Activated naive CD4-positive, alpha-beta T cell treated with Interleukin-2 at 50 U/mL for 16 hours (primary cell): ENCODE measurements at places on chromosomes 7 and 10.

DNA sequence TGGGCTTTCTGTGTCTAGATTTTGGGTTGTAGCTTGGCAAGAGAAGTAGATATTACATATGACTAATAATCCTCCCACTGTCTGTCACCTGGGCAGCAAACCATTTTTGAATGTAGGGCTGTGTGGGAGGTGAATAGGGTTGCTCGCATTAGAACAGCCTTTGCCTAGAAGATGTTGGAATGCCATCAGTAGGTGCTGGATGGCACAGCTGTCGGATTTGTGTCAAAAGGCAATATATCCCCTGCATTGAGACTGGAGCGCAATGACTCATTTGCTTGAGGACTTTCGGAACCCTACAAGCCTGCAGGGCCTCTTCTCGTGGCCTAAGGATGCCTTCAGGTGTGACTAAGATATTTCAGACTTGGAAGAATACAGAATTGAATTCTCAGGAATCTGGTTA is 323.8 kb downstream of the GPR158 start:
- no peak for DNase-seq

- no peak for DNase-seq
Observed at GRCh38 chr7:83467493-83467892, 181.4 kb downstream of the SEMA3E start.

DNA sequence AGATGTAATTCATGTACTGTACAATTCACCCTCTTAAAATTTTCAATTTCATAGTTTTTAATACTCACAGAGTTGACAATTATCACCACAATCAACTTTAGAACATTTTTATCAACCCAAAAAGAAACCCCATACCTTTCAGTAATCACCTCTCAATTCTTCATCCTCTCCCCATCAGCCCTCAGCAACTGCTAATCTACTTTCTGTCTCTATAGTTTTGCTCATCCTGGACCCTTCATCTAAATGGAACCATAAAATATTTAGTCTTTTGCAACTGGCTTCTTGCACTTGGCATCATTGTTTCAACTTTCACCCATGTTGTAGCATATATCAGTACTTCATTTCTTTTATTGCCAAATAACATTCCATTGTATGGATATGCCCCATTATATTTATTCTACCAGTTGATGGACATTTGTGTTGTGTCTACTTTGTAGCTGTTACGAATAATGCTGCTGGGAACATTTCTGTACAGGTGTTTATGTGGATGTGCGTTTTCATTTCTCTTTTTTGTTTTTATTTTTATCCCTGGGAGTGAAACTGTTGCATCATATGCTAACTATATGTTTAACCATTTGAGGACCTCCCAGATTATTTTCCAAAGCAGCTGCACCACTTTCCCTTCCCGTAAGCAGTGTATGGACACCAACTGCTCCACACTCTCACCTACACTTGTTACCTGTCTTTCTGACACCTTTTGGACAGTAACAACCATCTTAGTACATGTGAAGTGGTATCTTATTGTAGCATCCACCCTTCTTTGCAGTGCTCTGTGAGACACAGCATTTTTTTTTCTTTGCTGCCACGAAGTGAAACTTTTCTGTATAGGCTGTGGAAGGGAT is 65.4 kb upstream of the APBB1IP start:
- DNase-seq = no peak

GRCh38 chr10:3995302-3996210 is 210.5 kb upstream of the KLF6 start:
- no peak for DNase-seq

DNA sequence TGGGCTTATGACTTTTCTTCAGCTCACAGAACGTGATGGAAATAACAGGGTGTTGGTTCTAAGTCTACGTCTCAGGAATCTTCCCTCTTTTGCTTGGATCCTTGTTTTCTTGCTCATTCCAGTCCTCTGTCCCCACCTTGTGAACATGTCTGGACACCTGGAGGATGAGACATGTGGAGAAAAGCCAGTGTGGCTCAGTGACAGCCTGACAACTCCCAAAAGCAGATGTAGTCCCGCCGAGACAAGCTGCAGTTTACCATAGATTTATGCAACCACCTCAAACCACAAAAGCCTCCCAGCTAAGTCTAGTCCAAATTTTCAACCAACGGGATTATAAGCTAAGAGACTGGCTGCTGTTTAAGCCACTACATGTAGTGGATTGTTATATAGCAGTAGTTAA is 476.1 kb downstream of the SH2D4B start:
- no peak for DNase-seq

- DNase-seq = no peak
Observed at GRCh38 chr10:33657154-33657908, 322.9 kb upstream of the NRP1 start.

- DNase-seq = no peak
Observed at GRCh38 chr7:30764030-30764975, 6.9 kb upstream of the MINDY4 start.

DNA sequence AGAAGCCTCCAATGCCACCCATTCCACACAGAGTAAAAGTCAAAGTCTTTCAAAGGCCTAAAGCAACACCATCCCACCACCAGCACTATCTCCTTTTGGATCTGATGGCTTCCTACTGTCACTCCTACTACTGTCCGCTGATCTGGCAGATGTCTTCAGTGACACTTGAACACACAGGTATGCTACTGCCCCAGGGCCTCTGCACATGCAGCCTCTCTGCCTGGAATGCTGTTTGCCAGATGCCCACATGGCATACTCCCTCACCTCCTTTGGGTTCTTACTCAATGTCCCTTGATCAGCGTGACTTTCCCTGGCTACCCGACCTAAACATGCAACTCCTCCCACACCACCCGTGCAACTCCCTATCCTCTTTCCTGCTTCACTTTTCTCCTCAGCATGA is 512.4 kb downstream of the KCNMA1 start:
- DNase-seq = no peak

GRCh38 chr7:127876393-127876792 is 154.8 kb downstream of the LRRC4 start:
- no peak for DNase-seq

- DNase-seq = no peak
Observed at GRCh38 chr10:68561865-68562649, 1.9 kb downstream of the TET1 start.

GRCh38 chr7:73905360-73905759 is 44.4 kb downstream of the TMEM270 start:
- DNase-seq = no peak

DNA sequence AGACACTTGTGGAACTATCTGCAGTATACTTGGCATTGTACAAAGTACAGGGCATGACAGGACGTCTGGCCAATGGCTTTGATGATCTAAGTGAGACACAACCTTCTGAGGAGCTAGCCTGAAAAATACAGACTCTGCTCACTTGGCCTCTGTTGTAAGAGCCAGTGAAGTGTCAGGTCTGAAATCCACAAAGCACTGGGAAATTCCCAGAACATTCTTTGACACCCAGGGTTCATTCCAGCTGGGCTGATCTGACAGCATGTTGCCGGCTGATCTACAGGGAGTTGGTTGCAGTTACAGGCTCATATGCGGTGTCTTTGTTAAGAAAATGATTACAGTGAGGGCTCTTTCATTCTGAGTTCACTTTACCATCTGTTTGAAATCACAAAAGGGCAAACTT is 354.6 kb downstream of the PHF14 start:
- no peak for DNase-seq

DNA sequence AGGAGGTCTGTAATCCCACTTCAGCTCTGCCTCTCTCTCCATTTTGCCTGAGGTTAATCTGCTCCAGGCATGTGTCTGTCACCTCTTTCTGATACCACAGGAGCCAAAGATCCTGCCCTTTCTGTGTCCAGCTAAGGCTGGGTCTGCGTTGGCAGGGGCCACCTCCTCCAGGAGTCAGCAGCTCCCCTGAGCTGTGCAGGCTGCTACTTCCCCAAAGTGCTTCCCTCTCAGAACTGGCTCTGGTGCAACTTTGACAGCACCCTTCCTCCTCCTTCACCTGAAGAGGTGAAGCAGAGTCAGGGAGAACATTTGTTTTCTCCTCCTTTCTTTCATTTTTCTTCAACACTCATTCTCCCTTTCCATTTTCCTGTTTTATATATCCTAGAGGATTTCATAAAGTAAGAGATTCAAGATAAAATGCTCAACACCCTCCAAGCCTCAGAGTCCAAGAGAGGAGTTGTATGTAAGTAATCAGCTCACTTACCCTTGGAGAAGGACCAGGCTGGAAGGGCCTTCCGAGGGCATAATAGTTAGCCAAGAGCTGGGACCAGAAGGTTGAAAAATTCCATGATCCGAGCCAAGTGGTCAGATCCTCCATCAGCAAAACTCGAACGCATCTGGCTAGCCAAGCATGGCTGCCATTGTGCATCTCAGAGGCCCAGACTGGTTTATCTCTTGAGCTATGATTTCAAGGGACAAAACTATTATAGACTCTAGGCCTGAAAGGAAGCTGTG is 257.3 kb downstream of the PTEN start:
- no peak for DNase-seq

DNA sequence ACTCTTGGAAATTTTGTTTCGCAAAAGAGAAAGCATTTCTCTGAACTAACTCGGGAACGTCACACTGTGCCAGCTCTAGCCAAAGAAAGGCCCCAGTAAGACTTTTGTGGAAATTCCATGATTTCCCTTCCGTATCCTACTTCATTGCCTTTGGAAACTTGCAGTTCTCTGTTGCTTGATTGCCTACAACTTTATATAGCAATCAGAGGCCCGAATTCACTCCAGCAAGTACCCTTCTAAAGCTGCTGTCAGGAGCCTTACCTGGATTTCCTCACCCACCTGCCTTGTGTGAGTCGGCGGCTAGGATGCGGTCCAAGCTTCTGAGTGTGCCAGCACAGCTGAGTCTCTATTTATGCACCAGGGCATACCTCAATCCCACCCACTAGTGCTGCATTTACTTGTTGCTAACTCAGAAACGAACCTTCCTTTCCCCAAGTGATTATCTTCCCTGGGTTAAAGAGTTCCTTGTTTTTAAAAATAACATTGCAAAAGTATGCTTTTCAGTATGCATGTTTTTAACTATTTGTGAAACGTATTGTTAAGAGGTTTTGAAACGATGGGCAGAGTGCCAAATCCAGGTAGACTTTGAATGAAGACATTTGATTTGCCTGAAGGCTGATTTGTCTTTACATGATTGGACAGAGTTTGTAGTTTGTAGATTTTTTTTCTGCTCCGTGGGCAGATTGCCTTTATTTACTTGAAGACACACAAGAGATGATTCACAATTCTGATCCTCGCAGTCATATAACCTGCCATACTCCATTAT is at the start of gene AGR2:
TSS of gene AGR2 (minus strand) at position 326 of the 766 bp plus-strand sequence. CDS start 3,203 bp downstream, outside the sequence.
- DNase-seq = no peak

DNA sequence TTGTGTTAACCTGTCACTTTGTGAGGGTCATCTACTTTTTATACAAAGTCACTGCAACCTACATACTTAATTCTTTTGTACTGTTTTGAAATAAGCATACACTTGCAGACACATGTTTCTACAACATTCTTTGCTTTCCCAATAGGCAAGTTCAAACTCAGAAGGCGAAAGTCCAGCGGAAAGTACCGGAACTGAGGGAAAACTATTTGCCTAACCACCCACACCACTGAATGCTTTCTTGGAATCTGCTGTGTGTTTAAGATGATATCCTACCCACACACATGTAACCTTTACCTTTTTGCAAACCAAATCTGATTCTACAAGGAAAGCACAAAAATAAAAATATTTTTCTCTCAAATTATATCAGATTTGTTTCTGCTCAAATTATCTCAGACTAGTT is 139.4 kb upstream of the AGR3 start:
- no peak for DNase-seq

- no peak for DNase-seq
Observed at GRCh38 chr10:116256752-116257259, 16.2 kb downstream of the GFRA1 start.

DNA sequence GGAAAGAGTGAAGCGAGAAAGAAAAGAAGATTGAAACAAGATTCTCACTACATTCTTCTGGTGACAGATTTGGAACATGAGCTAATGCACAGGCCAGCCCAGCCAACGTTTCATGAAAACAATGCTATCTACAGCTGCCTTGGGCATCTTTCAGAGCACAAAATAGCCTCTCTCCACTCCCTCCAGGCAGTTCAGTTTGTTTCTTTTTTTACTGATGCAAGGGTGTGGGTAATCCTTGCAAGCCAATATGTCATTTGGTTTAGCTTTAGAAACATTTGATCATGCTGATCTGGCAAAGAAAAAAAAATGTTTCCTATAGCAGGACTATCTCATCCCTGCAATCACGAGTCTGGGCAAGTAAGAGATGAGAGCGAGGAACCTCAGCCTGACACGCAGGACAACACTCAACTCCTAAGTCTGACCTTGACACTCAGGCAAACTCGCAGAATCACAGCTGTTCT is 35.9 kb downstream of the SVIL start:
- DNase-seq = no peak

DNA sequence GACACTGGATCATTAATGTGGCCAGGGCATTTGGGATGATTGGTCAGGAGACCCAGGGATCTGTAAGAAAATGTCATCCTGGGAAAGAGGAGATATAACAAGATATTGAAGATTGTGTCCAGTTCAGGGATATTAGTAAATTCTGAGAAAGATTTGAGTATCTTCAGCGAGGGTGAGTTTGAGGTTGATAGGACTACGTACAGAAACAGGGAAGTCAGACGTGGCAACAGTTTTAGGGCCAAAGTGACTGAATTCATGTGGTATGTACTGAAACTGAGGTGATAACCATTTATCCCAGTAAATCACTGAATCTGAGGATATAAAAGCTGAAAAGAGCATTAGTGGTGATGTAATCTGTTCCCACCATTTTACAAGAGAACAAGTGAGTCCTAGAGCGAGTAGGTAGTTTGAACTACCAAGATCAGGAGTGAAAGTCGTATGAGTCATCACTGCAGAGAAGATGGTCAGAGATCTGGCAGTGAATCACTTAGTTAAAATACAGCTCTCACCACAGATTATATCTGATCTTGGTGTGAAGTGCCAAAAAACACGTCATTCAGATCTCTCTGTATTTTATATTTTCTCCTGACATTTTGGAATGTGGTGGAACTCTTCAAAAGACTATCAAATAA is 220.5 kb downstream of the CDK14 start:
- no peak for DNase-seq

DNA sequence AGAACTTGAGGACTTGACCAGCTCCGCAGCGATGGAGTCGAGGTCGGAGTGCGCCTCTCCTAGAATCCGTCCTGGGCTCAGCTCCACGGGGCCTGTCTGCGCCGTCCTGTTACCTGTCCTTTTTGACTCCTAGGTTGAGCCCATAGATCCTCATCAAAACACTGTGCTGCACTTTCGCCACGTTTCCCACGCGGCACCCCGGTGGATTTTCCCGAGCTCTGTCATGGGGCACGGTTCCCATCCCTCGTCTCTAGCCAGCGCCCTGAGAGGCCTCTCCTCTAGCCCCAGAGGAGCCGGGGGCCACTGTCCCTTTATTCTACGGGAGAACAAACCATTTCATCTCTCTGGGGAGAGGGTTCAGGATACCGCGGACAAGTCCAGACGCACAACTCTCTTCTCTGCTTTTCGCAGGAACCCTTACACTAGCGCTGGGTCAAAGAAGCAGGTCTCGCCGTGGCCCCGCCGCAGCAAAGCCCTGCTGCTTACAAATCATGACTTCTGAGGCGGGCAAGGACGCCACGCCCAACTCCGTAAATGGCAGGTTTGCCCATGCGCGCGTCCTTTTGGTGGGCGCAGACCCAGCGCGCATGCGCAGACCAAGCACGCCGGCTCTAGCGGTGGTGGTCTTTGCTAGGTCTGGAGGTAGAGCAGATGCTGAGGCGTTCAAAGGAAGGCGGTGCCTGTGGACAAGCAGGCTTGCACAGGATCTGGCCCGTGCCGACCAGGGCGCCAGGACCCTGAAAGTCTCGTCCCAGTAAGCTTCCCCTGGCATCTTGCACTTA is 10.3 kb upstream of the ANKRD7 start:
- DNase-seq = peak; percentile 68
